ENCODE measurements at places on chromosomes 2 and 18.

DNA sequence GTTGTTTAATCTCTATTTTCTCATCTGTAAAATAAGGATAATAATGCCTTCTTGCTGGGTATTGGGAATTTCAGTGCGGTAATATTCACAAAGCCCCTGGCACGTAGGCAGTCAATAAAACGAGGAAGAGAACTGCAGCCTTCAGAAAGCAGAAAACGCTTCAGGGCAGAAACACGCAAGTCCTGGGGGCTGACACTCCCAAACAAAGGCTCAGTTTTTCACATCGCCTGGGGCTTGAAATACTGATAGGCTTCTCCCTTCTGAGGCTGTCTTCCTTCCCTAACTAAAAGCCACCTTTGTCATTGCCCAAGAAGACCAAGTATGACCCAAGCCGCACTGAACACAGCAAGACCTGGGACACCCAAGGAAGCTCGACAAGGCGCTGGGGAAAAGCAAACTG is 32.4 kb downstream of the TMEM177 start:
- no peak for DNase-seq

- no peak for DNase-seq
Observed at GRCh38 chr18:27057519-27058234, 127.4 kb downstream of the CHST9 start.

DNA sequence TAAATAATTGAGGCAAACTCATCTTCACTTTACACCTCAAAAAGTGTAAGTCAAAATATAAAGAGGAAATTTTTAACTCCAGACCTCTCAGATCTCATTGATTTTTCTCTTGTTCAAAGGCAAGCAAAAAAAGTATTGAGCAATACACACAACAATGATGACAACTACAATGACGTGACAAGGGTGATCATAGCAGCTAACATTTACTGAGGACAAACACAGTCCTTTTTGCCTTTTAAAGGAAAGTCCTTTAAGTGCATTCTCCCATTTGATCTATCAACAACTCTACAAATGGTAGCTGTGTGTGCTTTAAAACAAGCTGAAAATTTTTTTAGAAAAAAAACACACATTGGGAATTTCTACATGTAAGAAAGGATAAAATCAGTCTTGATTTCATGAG is 123.5 kb upstream of the CTAGE1 start:
- DNase-seq = no peak

DNA sequence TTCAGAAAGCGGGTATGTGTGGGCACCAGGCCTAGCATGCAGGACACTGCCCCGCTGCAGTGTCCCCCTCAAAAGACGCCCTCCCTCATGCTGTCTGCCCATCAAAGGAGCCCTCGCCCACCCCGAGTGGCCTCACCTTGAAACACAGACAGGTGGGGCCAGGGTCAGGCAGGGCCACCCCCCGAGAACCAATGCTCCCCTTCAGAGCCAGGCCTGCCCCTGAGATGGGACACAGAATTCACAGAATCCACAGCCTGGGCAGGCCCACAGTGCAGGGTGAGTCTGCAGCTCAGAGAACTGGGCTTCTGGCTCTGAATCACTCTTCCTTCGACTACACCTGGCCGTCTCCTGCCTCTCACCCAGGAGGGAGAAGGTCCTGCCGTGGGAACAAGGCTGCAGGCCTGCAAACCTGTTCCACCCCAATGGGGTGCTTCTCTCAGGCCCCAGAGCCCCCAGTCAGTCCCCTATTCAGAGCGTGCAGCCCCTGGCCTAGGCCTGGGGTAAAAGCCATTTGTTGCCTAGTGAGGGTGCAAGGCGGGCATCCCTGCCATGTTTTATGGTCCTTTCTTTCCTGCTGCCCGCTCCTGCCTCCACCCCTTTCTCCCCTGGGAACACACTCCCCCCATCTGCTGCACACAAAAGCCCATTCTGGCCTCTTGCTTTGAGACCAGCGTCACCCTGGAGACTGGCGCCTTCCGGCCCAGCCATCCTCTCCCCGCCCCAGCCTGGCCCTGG is 11.3 kb upstream of the ARHGEF4 start:
- DNase-seq = no peak

GRCh38 chr2:230225486-230225885 is at the start of gene SP140:
Gene SP140, plus strand, starts transcription at chr2:230225736. Its CDS starts 109 bp downstream, at chr2:230225845.
- no peak for DNase-seq

- no peak for DNase-seq
Observed at GRCh38 chr2:69918401-69918800, 3.5 kb downstream of the MXD1 start.

DNA sequence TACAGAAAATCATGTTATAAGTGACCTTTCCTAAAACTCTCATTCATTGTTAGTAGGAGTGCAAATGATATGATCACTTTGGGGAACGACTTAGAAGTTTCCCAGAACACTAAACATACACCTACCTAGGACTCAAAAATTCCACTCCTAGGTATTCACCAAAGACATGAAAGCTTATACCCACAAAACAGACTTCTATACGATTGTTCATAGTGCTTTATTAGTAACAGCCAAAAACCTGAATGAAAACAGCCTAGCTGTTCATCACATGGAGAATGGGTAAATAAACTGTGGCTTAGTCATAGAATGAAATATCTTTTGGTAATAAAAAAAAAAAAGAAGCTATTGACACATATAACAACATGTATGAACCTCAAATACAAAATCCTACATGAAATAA is 8.8 kb downstream of the NOL10 start:
- DNase-seq = no peak

DNA sequence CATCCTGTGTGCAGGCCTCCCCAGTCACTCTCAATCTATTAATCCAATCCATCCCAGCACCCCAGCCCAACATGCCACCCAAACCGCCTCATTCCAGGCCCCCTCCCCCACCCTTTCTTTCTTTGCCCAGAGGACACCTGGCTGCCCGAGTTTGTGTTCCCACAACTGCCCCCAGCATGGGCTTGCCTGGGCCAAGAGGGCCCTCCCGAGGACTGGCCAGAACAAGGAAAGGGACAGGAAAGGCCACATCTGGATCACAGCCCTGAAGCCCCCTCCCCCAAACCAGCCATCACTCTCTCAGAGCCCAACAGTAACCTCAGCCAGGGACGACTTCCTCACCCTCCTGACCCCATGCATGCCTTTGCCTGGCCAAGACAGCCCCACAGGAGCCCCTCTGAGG is 1.2 kb downstream of the TNS1 start:
- DNase-seq = no peak

- no peak for DNase-seq
Observed at GRCh38 chr2:46701152-46701551, 214.5 kb downstream of the MCFD2 start.

DNA sequence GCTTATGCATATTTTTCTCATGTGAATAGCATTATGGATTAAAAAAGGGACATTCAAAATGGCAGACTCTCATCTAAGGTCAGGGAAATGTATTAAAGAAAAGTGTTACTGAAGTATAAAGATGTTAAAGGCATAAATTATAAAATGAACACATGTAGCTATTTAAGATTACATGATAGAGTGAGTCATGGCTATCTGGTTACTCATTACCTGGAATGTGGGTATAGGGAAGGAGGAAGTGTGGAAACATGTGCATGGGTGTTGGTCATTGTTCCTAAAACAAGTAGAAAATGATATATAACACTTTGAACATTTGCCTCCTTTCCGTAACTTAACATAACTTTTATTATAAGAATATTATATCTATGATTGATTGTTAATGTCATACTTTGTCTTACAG is 66.4 kb downstream of the MYO1B start:
- DNase-seq = no peak

GRCh38 chr2:104976603-104977120 is 61.2 kb upstream of the MRPS9 start:
- DNase-seq = no peak
